Stimulated activated CD8-positive, alpha-beta memory T cell treated with anti-CD3 and anti-CD28 coated beads, Interleukin-7, amount 100 ng/mL, for 1 hour (primary cell): ENCODE measurements at places on chromosomes 3 and 15.

DNA sequence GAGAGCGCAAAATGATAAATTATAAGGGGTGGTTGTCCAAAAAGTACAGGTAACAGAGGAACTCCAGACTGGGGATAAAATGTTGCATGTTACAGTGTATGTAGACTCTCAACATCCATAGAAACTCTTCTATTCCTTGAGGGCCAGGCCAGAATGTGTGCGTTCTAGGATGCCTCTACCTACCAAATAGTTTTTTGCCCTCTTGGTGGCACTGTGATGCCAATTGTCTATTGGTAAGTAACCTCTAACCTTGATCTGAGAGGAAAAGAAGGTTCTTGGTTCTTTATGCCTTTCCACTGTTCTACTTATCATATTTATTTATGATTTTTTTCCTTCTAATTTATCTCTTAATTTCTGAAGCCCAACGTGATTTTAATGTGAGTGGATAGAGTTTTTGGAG lies 424.6 kb downstream of the GRM7 start:
- DNase-seq = no peak

- no peak for DNase-seq
Observed at GRCh38 chr15:43514241-43515057, 3.0 kb upstream of the MAP1A start.

DNA sequence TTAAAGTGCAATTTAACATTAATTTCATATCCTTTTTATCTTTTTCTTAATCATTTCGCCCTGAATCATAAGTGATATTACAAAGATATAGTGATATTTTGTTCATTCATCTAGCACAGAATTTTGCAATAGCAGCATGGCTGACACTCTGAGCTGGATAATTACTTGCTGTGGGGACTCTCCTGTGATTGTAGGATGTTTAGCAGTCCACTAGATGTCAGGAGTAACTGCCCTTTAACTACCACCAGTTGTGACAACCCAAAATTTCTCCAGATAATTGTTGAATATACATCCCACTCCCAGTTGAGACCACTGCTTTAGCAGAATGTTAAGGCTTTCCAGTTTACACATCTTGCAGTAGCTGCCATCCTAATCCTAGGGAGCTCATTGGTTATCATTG lies 196.8 kb upstream of the MBNL1 start:
- no peak for DNase-seq

GRCh38 chr15:78351539-78351938 lies 11.4 kb downstream of the CRABP1 start:
- no peak for DNase-seq

- no peak for DNase-seq
Observed at GRCh38 chr15:45586601-45587094, 531 bp upstream of the BLOC1S6 start.

- DNase-seq = no peak
Observed at GRCh38 chr3:139016430-139017048, 4.2 kb downstream of the PRR23B start.

GRCh38 chr15:97968380-97968779 lies 7.9 kb downstream of the ARRDC4 start:
- DNase-seq = no peak

- no peak for DNase-seq
Observed at GRCh38 chr3:78825118-78825857, 942.5 kb downstream of the ROBO1 start.

GRCh38 chr3:11739706-11740105 lies 96.0 kb upstream of the VGLL4 start:
- DNase-seq = no peak

GRCh38 chr3:197490098-197491058 lies 65.4 kb downstream of the BDH1 start:
- DNase-seq = no peak

DNA sequence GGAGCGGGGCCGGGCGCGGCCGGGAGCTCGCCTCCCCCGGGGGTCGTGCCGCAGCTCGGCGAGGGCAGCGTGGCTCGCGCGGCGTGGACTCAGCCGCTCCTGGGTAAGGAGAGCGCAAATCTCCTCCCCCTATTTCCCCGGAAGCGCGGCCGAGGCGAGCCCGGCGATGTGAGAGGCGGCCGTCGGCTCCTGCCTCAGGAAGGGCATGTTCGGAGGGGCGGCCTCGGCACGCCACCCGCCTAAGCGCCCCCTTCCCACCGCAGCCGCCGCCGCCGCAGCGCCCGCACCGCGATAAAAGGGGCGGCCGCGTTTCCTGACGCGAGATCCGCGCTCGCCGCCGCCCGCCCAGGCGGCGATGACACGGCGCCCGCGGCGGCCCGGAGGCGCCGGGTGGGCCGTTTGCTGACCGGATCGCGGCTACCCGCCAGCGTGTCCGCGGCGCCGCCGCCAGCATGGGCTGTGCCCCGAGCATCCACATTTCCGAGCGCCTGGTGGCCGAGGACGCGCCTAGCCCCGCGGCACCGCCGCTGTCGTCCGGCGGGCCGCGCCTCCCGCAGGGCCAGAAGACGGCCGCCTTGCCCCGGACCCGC lies at the start of gene PDE8A:
TSS of gene PDE8A (plus strand) at position 146 of the 590 bp plus-strand sequence. CDS start at position 453, 307 bp downstream.
- DNase-seq = no peak

- DNase-seq = no peak
Observed at GRCh38 chr3:80060664-80061063, 292.9 kb upstream of the ROBO1 start.

DNA sequence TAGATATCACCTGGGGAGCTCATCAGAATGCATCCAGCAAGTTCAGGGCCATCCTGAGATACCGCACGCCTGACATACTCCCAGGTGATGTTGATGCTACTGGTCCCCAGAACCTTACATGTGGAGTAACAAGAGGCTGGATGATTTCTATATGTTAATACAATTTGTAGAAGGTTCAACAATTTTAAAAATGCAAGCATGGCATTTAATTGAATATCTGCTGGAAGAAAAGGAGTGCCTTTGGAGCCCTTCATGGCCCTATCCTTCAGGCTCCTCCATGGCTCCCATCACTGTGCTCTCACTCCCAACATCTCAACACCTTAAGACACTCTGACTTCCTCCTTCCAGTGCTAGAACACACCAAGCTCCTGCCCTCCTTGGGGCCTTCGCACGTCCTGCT lies 36.6 kb downstream of the LMCD1 start:
- DNase-seq = no peak

DNA sequence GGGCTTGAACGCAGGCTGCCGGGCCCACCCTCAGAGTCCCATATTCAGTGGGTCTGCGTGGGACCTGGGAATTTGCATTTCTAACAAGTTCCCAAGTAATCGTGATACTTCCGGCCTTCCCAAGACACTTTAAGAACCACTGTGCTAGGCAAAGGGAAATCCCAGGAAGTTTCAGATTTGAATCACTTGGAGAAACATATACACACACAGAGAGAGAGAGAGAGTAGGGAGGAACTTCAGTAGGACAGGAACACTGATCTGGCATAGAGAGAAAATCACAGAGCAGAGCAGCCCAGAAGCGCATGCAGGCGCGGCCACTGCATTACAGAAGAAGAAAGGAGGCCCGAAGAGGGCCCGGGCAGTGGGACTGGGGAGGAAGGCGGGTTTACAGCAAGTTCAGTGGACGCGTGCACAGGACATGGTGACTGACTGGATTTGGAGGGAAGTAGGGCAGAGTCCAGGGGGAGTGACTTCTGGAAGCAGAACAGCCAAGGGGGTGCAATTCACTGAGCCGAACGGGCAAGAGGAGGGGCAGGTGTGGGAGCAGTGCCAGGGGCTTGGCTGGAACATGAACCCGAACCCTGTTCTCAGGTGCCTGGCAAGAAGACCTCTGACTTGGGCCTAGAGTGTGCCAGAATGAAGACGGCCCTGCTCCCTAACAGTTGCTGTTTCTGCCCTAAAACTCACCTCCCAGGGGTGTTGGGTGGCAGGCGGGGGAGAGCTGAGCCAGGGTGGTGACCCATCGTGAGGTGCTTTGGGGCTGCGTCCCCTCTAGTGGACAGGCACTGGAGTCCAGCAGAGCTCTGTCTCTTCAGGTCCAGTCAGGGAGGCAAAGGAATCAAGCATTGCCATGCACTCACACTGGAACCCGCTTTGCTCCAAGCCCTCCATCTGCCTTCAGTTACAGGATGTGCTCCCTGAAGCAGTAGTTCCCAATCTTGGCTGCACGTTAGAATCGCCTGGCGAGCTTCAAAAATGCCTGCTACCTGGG lies 101.3 kb upstream of the HES1 start:
- no peak for DNase-seq

DNA sequence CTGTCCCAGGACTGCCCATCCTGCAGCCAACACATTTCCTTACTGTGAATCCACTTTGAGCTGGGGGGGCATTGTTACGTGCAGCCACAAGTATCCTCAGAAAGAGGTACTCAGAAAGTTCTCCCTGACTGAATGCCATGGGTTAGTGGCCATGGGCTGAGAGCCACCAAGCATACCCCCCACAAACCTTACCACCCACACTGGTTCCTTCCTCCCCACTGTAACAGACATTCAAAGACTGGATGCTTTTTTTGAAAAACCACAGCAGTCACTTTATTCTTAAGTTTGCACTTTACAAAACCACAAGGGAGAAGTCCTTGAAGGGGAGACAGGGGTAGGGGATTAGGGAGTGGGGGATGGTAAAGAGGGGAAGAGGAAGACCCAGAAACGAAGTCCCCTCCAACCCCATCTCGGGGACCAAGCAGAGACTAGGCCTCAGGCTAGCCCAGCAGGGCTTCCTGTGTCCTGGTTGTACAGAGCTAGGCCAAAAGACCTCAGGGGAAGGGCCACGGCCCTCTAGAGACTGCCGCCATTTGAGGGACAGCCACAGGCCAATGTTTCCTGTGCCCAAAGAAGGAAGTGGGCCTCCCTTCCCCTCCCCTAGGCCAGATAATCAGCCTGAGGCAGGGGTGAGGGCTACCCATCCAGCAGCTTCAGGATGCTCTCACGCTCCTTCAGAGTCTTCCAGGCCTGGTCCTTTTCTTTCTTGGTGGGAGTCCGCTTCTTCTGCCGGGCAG lies 10.1 kb upstream of the CAMK1 start:
- DNase-seq = no peak
